ENCODE measurements at places on chromosomes 16 and 17.

DNA sequence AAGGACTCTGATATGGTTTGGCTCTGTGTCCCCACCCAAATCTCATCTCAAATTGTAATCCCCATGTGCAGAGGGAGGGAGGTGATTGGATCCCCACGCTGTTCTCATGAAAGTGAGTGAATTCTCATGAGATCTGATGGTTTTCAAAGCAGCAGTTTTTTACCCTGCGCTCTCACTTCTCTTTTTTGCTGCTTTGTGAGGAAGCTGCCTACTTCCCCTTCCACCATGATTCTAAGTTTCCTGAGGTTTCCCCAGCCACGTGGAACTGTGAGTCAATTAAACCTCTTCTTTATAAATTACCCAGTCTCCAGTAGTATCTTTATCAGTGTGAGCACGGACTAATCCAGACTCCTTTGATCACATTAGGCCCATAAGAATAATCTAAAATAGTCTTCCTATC lies 719.7 kb upstream of the CDH8 start:
- no peak for DNase-seq

DNA sequence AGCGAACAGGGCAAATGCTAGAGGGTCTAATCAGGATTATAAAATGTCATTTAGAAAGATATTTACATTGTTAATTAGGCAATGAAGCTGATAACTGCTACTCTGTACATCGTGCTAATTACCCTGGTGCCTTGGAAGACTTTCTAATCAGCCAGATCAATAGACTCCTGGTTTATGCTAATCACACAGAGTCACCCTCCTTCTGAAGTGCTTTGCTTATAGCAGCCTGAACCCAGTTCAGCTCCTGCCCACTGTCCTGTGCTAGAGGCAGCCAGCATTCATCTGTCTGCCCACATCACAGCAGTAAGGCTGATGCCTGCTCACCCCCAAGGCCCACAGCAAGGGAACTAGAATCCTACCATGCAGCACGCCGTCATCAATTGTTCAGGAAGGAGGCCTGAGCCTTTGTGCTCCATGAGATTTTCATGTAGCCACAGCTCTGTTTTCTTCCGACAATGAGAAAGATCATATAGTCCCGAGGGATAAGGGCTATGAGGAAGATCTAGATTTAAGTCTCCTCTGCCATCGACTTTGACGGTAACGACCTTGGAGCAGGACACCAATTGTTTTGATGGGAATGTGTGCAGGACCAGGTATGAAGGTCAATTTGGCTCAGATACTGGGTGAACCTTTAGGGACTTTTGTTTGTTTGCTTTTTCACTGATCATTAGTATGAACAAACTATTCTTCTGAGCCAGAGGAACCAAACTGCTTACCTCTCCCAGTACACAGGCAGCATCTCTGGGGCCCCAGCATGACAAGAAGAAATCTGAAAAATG lies 12.5 kb upstream of the LYRM9 start:
- DNase-seq: no peak

DNA sequence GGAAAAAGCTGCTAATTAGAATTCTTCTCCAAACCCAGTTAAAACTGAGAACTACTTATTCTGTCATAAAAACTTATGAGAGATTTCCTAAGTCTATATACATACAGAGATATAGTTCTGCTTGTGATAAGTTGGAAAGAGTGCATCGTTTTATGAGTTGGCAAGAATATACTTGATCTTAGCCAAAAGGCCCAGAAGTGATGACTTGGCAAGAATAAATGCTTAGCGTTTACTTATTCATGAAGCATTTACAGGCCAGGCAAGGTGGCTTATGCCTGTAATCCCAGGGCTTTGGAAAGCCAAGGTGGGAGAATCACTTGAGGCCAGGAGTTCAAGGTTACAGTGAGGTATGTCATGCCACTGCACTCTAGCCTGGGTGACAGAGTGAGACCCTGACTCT lies 81.7 kb downstream of the CYB561 start:
- DNase-seq: no peak

DNA sequence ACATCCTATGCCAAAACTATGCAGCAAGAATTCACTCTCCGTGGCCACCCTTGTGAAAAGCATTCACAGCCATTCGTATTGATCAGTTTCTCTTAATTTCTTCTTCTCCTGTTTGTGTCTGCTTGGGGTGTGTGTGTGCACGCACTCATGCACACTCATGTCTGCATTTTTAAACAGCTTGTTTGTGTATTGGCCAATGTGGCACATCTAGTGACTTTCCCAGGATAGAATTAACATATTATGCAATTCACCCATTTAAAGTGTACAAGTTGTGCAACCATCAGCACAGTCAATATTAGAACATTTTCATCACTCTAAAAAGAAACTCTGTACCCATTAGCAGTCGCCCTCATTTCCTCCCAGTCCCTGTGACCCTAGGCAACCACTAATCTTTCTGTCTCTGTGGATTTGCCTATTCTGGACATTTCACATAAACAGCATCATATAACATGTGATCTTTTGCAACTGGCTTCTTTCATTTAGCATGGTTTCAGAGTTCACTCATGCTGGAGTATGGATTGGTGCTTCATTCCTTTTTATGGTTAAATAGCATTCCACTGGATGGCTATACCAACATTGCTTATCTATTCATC lies 20.1 kb downstream of the IRX3 start:
- no peak for DNase-seq

DNA sequence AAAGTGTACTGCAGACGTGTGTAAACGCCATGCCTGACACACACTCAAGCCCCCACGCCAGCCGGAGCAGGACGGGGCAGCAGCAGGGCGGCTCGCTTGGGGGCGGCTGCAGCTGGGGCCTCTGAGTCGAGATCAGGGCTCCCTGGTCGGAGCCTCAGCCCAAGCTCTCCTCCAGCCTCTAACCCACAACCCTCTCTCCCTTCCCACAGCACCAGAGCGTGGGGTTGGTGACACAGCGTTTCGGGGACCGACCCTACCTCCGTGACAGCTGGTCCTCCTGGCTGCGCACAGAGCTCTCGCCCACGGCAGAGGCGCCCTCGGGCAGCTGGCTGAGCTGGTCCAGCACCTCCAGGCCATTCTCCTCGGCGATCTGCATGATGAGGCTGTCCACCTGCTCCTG lies 11.2 kb downstream of the CHMP1A start:
- no peak for DNase-seq

DNA sequence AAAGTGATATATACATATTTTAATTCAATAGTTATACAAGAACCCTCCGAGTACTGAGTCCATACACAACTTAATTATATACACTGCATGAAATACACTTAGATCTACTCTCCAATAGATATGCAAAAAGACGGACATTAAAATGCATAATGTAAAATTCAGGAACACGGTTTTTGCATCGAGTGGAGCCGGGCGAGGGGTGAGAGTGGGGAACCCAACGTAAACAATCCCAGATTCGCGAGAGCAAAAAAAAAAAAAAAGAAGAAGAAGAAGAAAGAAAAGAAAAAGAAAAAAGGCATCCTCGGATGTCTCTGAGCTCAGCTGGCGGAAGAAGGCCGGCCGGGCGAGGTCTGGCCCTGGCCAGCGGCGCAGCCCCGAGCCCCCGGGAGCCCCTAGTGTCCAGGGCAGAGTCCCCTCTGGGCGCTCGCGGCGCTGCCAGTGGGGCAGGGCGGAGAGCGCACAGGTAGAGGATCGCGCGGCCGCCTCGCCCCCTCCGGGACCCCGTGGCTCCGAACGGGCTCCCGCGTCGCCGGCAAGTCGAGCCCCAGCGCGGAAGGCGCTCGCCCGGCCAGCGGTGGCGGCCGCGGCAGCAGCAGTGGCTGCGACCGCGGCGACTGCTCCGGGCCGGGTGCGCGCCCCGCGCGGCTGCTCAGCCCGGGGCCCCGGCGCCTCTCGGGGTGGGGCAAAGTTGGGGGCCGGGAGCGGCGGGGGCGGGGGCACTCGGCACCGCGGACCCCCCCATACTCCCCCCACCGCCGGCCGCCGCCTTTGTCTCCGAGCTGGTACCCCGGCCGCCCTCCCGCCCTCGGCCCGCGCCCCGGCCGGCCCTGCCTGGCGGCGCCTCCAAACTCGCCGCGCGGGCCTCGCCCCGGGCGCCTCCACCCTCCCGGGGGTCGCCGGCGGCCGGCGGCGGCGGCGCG lies 9.6 kb upstream of the ZFHX3 start:
- no peak for DNase-seq

- no peak for DNase-seq
These were observed 18.4 kb upstream of the PDK2 start for GRCh38 chr17:50076591-50077235.
